Right ventricle myocardium superior (tissue), 1 donor: ENCODE measurements at places on chromosomes 12 and 14. TPM values are rescaled to one million over a fixed set of nuclear protein-coding genes. Genes with fewer than 3 reads are reported as not detected.
A peak's percentile ranks its signal among the peaks of the same experiment; 100 is the strongest.

- DNase-seq = no peak
Measured at GRCh38 chr12:41697161-41697560, 447.5 kb downstream of the GXYLT1 start.

DNA sequence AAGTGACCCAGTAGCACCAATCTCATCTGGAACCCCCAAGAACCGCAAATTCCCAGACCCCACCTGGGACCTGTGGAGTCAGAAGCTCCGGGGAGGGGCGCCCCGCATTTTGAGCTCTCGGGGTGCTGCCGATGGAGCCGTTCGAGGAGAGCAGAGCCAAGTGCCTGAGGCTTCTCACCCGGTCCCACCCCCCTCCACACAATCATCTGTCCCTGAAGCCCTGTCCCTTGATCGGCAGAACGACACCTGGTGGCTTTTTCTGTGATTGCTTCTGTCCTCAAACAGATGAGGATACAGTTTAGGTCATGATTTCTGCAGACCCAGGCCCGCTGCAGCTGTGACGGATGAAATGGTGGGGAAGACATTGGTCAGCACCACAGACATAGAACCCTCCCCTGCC is 74.7 kb downstream of the NOC4L start:
- DNase-seq = no peak

DNA sequence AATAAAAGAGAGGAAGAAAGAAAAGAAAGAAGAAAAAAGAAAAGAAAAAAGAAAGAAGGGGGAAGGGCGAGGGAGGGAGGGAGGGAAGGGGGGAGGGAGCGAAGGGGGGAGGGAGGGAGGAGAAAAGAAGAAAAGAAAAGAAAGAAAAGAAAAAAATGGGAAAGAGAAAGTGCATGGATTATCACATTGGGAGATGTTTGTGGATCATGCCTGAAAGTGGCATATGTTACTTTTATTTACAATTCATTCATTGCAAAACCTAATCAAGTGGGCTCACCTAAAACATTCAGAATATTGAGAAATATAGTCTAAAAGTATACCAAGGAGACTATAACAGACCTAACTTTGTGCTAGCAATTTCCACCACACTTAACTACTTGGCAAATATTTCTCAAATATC is 246.9 kb upstream of the SYT1 start:
- no peak for DNase-seq

DNA sequence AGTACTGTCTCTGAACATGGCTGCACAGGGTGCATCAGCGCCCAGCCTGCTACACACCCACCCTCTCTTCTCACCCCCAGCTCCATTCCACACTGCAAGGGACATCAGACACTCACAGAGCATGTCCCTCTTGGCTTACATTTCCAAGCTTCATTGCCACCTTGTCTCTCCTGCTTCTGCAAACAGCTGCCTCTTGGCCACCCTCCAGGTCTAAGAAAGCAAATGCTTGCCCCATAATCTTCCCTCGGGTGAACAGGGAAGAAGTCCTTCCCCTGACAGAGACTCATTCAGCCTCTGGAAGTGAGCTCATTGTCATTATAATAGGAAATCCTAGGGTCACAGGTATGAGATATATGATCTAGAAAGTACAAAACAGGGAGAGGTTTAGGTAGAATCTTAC is 505.2 kb downstream of the RMST start:
- no peak for DNase-seq

- no peak for DNase-seq
Measured at GRCh38 chr14:33510063-33510481, 440.8 kb downstream of the EGLN3 start.

DNA sequence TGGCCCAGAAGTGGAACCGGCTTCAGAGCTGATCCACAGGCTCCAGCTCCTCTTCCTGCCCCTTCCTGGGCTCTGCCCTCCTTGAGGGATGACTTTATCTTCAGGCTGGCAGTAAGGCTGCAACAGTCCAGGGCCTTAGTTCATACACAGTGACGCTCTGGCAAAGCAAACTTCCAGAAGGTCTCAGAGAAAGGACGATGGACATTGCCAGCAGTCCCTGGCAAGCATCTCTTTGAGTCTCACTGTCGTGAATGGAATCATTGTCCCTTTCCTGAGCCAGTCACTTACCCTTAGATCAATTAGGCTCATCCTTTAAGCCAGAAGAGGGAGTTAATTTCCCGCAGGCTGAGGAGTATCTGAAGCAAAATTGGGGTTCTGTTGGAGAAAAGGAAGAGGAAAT is 8.6 kb downstream of the AK7 start:
- DNase-seq = no peak

GRCh38 chr12:113263431-113263963 is 42.2 kb downstream of the TPCN1 start:
- no peak for DNase-seq

GRCh38 chr14:96852823-96853422 is 55.7 kb downstream of the VRK1 start:
- no peak for DNase-seq

DNA sequence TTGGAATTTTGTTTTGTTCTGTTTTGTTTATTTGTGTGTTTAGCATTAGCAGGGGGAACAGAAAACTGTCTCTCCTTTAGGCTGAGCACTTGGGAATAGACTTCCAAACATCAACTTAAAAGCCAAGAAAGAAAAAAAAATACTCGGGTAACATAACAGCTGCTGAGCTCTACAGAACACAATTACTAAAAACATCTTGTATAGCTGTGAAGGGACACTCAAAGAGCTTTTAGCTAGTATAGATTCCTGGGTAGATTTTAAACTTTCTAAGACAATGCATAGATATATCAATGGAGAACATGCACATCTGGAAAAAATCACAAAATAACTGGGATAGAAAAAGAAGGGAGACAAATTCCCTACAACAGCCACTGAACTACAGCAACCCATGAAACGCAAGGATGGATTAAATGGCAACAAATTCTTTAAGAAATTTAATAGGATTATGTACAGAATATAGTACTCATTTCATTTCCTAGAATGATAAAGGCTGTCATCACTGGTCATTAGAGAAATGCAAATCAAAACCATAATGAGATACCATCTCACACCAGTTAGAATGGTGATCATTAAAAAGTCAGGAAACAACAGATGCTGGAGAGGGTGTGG is 174.3 kb upstream of the KRR1 start:
- DNase-seq = no peak

- no peak for DNase-seq
Measured at GRCh38 chr12:32727237-32727636, 28.5 kb downstream of the YARS2 start.

DNA sequence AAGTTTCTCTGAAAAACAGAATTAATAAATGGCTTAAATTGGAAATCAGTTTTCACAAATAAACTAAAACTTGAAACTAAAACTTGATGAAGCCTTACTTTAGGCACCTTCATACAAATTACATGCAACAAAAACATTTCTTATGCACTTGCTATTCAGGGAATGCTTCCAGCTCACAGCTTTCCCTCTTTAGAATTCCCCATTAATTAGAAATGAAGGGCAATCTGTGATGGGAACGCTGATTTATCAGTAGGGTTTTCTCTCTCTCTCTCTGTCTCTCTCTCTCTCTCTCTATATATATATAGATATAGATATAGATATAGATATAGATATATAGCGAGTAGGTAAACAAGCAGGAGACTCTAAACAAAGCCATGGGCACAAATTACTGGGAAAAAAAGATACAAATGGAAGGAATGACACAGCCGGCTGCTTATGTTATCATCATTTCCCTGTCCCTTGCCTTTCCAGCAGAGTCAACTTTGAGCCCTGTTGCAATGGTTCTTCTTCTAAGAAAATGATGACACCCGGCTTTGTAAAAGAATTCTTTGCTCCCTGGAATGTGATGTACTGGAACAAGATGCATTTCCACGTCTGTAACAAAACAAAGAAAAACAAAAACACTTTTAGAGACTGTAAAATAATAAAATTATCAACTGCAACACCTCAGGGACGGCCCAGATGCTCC is 1121.6 kb upstream of the TMEM132C start:
- DNase-seq = no peak

GRCh38 chr12:118553856-118554504 is 177.6 kb downstream of the SUDS3 start:
- DNase-seq = no peak

- DNase-seq = peak; percentile 96
Measured at GRCh38 chr14:22871224-22872032, at the start of gene LRP10. TSS of gene LRP10 (plus strand) at chr14:22871740. CDS start at chr14:22872304, 564 bp downstream.

DNA sequence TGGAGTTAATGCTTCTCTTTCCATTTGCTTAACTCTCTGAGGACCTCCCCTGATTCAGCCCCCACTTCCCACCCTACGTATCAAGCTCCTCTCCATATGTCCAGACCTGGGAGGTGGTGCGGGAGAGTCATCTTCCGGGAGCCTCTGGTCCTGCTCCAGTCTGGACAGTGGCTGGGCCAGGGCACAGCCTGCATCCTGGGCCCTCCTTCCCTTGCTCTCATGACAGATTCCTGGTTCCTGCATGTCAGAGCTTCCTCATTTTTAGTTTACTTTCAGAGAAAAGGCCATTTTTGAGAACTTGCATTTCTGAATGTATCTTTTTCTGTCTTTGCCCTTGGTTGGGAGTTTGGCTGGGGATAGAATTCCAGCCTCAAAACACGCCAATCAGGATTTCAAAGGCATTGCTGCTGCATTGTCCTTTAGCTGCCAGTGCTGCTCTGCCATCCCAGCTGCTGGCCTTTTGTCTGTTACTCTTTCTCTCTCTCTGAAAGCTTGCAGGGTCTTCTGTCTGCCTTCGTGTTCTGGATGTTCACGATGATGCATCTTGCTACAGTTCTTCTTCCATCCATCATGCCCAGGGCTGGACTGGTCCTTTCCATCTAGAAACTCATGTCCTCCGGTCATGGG is 54.7 kb downstream of the SLC6A12 start:
- DNase-seq = no peak

DNA sequence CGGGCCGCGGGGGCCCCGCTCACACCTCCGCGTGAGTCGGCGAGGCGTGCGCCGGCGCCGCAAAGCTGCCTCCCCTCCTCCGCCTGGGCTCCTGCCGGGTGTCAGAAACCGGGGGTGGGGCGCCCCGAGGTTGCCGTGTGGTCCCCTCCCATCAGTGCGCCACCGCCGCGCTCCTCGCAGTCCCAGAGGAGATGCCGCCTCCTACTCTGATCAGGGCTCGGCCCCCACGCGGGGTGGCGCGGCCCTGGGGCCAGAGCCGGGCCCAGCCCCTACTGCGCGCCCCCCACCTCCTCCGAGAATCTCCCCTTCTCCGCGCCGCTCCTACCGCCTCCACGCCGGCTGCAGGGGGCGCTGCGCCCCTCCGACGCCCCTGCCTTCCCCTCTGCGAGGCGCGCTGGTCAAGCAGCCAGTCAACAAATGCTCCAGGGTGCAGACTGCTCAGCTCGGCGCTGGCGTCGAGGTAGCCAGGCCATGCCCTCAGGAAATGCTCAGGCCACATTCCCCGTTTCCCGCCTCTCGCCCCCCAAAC is 467 bp upstream of the JAG2 start:
- DNase-seq = no peak

- no peak for DNase-seq
Measured at GRCh38 chr12:128814411-128815261, 9.1 kb downstream of the SLC15A4 start.

DNA sequence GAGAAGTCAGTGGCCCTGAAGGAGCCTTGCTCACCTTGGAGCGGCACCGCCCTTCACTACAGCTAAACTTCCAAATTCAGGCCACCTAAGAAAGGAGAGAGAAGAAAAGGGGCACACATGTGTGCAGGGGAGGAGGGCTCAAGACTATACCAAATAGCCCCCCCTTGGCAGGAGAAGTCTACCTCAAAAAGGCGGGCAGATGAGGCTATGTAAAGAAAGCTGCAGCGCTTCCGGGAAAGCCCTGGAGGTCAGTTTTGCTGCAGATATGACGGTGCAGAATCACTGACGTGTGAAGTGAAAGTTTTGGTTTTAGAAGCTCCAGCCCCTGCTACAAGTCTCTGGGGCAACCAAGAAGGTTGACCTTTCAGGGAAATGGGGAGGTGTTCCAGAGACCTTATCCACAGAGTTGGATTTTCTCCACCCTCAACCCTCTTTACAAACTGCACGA is 48.2 kb upstream of the PNMA1 start:
- DNase-seq = no peak

DNA sequence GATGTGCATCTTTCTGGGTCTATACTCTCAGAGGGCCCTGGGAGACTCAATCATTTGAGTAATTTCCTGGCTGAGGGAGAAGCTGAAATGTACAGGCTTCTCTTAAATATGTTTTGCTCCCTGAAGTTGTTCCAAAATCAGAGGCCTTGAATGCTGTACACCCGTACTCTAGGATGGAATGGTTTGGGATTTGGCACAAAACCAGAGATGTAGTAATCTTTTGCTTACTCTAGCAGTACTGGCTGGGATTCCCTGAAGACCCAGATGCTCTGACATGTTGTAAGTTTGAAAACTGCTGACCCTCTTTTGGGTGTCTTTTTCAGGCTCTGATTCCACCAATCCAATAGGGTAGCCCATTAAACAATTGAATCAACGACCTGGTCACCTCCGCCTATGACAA is 10.4 kb downstream of the ACACB start:
- DNase-seq = no peak

DNA sequence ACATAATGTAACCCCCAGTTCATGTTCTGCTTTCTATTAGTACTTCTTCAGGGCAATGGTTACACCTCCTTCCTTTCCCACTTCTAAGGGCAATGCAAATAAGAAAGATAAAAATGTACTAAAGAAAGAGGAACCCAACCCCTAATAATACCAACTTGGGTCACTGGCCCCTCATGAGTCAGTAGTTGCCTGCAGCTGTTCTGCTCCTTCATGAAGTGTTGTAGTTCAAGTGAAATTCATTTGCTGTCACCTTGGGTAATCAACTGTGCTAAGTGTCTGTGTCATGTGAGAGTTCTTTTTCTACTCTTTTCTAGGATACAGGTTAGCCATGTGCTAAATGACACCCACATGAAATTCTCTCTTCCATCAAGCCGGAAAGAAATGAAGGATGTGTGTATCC is 91.8 kb downstream of the PLXNC1 start:
- no peak for DNase-seq

DNA sequence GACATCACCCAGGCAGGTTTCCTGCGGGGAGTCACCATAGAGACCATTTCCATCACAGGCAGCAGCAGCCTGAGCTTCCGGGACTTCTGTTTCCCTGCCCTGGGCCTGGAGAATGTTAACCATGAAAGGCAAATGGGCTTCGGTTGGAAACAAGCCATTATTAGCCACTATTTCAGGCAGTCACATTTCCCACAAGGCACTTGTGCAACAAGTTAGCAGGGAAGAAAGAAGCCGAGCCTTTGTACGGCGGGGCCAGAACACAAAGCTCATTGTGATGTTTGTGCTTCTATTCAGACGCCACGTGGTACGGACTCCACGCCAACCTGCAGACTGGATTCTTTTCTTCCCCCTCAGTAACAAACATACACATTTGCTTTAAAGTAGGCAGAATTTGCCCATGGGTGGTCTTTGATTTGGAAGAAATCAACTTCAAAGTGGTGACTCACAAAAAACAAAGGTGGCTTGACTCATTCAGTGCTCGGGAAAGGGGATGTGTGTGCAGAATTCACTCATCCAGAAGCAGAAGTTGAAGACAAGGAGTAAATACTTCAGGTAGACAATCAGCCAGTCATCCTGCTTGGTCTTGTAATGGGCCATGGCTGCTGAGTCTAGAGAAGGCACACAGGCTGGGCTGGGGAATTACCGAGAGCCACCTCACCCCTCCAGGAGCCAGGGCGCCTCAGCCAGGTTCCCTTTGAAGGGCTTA is 154.2 kb upstream of the PRMT8 start:
- no peak for DNase-seq

Gene POTEG
- not detected for total RNA-seq

Gene CNTN1
- total RNA-seq = 0.46 TPM

Gene GDF3
- not detected for total RNA-seq

Gene LRRC10
- total RNA-seq = 40.5 TPM

Gene KRT74
- not detected for total RNA-seq

Gene ANG
- total RNA-seq = 5.3 TPM

Gene CD163
- total RNA-seq = 72.0 TPM

Gene GPR132
- 1.3 TPM for total RNA-seq

Gene GLS2
- 0.40 TPM for total RNA-seq

Gene LARP4
- 58.5 TPM for total RNA-seq
